Lower lobe of right lung (tissue), 2 donors: ENCODE measurements at places on chromosomes 5 and 9. TPM values are rescaled to one million over a fixed set of nuclear protein-coding genes. Genes with fewer than 3 reads are reported as not detected.

GRCh38 chr5:38622723-38623129 lies 66.3 kb upstream of the LIFR start:
- no peaks in the 10 kb centered on the region for H3K4me1 ChIP-seq
- H3K27ac ChIP-seq = no peak overlapping the region
- no peaks in the 10 kb centered on the region for H3K27me3 ChIP-seq
- H3K4me3 ChIP-seq = no peak overlapping the region

- DNase-seq = no peak
- H3K4me1 ChIP-seq = no peaks in the 10 kb centered on the region
- no peaks in the 10 kb centered on the region for H3K27me3 ChIP-seq
- no peaks in the 10 kb centered on the region for H3K36me3 ChIP-seq
- no peak overlapping the region for H3K27ac ChIP-seq
These were observed 292.4 kb upstream of the ADAMTS16 start for GRCh38 chr5:4847766-4848165.

The PCDHB9 gene
- total RNA-seq = 3.0 TPM

DNA sequence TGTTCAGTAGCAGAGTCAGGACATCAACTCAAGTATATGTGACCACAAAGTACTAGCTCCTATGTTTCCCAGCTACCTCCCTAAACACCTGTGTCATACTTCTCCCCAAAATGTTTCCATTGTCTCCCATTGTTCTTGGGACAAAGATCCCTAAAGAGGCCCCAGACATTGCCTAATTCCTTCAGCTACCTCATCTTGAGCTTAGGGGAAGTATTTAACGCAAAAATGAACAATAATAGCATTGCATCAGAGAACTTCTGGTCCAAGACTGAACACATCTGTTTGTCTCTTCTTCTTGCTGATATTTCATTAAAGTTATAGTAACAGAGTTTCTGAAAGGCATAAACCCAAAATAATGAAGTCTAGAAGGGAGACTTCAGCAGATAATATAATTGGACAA lies 430.8 kb downstream of the MTRR start:
- no peaks in the 10 kb centered on the region for H3K36me3 ChIP-seq
- no peaks in the 10 kb centered on the region for H3K27me3 ChIP-seq
- H3K27ac ChIP-seq = no peak overlapping the region
- DNase-seq = no peak
- H3K4me1 ChIP-seq = no peaks in the 10 kb centered on the region

The UBE2QL1 gene
- not detected for total RNA-seq

The DBH gene
- not detected for total RNA-seq

The RANBP3L gene
- total RNA-seq = 2.8 TPM

DNA sequence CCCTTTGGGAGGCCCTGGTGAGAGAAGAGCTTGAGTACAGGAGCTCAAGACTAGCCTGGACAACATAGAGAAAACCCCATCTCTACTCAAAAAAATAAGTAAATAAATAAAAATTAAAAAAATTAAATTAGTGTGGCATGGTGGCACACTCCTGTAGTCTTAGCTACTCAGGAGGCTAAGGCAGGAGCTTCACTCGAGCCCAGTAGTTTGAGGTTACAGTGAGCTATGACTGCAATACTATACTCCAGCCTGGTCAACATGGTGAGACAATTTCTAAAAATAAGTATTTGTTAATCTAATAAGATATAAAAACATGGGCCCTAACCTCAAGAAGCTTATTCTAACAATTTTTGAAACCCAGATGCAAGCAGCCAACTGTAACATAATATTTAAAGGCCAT lies 7.6 kb downstream of the RNF38 start:
- H3K36me3 ChIP-seq = peaks cover 3% of the 10 kb centered on the region
- H3K27me3 ChIP-seq = no peaks in the 10 kb centered on the region
- peaks cover 52% of the 10 kb centered on the region for H3K4me1 ChIP-seq
- DNase-seq = no peak

DNA sequence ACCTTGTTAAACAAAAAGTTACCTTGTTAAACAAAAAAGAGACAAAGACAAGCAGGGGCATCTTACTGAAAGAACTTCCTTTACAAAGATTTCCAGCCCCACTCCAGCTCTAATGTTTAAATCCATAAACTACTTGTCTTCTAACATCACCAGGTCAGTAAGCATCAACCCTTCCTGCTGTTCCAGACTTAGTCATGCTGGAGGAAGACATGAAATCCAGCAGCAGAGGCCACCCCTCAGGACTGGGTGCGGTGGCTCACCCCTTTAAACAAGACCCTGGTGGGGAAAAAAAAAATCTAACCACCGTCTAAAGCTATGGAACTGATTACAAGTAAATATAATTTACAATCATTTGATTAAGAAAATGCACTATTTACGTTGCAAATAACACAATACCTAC lies 9.1 kb downstream of the PDCL start:
- no peak for DNase-seq
- no peaks in the 10 kb centered on the region for H3K27me3 ChIP-seq
- H3K4me3 ChIP-seq = no peak overlapping the region
- H3K27ac ChIP-seq = peak overlapping the region; percentile 44
- H3K4me1 ChIP-seq = peaks cover 72% of the 10 kb centered on the region
- H3K36me3 ChIP-seq = peaks cover 68% of the 10 kb centered on the region
